ENCODE measurements at places on chromosomes 2 and 18.

- DNase-seq = no peak
These were observed 181.8 kb downstream of the PHLPP1 start for GRCh38 chr18:62897153-62897552.

- DNase-seq = no peak
These were observed 28.4 kb downstream of the BOLA3 start for GRCh38 chr2:74119339-74119738.

GRCh38 chr2:159684796-159685195 is 27.5 kb upstream of the MARCHF7 start:
- DNase-seq = no peak

DNA sequence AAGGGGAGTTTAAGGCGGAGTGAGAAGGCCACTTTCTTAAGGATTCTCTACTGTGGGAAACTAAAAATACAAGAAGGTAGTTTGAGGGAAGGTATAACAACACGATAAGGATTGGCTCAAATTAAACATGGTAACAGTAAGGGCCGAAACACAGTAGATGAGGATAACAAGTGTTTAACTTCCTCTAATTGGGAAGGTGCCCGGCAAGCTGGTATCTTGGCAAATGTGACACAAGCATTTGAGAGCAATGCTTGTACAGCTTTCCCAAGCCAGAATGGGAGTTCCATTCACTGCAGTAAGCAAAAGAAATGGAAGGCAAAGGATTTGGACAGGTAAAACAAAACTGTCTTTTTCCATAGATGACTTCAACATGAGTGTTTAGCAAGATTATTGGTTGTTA is 19.8 kb downstream of the USP40 start:
- DNase-seq = no peak

- DNase-seq = no peak
These were observed 61.4 kb upstream of the NEUROD1 start for GRCh38 chr2:181741756-181742155.

DNA sequence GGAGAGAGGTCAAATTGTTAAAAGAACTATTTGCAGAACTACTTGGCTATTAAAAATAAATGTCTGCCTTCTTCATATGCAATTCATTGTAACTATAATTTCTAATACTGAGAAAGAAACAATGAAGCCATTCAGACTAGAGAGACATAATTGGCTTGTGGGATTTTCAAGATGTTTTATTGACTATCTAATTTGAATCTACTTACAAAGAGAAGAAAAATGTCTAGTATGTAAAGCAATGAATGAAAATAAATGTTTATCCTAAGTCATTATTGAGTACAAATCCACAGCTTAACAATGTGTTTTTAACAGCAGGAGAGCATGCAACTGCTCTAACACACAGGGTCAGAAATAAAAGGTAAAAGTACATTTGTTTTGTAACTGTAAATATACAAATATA is 19.2 kb downstream of the RMP24 start:
- no peak for DNase-seq

DNA sequence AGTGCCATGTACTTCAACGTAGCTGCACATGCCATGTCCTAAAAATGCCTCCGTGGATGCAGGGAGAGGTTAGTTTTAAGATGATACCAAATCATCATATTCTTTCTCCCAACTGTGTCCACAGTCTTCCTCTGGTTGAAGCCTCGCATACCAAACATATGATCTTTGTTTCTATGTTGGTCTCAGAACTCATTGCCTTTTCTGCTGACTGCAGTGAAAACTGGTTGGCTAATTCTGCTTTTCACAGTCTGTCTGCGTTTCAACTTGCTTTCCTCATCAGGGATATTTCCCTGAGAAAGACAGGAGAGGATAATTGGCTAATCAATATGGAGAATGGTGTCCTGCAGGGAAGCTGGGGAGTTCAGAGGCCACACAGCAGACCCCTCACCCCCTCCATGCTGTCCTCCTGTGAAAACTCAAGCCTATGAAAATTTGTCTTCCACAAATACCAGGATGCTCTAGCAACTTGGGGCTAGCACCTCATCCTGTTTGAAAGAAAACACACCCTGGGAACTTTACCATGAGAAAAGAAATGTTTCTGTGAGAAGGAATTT is 192.2 kb upstream of the PXDN start:
- DNase-seq = no peak

DNA sequence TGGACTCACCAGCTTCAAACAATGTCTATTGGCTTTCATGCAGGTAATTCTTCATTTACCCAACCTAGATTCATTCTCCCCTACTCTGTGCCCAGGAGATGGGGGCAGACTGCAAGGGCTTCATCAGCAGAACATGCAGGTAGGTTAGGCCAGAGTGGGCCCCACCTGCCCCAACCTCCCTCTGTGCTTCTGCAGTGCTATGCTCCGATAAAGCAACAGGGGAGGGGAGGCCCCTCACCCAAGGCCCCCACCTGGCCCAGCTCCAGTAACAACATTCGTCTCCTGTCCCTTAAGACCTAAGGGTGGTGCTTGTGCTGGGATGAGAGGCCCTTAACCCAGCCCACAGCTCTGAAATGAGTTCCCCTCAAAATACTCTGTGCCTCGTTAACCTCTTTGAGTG is 16.7 kb upstream of the GYPC start:
- no peak for DNase-seq

- DNase-seq = no peak
These were observed 399.8 kb downstream of the TMEM182 start for GRCh38 chr2:103161456-103162289.

GRCh38 chr18:79042276-79042675 is 26.9 kb upstream of the ATP9B start:
- DNase-seq = no peak

DNA sequence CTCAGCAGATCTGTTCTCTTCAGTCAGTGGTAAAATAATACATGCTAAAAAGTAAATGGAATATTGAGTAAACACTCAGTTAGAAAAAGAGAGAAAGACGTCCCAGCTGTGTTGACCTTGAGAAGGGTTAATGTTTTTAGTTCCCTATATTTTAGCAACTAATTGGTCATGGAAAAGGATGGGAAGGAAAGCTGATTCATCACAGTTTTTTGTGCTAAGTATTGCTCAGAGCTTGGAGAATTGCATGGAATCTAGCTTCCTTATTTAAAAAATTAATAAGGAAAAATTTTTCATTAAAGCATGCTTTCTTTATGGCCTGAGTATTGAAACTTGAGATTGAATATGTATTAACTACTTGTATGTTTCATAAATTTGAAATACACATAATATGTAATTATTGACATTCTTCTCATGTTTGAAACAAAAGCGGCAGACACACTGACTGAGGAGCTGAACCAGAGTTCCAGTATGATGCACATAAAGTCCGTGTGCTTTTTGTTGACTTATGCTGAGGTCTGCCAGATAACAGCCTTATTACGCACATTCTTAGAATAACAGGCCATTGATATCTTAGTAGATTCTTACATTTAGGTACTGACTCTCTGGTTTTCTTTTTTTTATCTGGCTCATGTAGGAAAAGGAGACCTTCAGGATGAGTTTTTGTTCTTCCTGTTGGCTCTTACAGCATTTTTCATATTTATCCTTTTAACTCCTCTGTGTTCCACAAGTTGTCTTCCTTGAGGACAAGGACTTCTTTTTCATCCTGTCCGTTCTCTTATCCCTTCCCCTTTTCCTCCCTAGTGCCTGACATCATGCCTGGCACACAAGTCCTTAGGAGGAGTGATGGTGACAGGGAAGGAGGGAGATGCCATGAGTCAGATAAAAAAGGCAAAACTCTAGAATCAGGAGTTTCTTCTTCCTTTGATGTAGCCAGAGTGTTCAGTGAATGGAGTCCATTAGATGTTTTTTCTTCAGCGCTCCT is 194.1 kb downstream of the PTPRM start:
- no peak for DNase-seq

GRCh38 chr2:16840496-16841172 is 175.0 kb upstream of the CYRIA start:
- no peak for DNase-seq

DNA sequence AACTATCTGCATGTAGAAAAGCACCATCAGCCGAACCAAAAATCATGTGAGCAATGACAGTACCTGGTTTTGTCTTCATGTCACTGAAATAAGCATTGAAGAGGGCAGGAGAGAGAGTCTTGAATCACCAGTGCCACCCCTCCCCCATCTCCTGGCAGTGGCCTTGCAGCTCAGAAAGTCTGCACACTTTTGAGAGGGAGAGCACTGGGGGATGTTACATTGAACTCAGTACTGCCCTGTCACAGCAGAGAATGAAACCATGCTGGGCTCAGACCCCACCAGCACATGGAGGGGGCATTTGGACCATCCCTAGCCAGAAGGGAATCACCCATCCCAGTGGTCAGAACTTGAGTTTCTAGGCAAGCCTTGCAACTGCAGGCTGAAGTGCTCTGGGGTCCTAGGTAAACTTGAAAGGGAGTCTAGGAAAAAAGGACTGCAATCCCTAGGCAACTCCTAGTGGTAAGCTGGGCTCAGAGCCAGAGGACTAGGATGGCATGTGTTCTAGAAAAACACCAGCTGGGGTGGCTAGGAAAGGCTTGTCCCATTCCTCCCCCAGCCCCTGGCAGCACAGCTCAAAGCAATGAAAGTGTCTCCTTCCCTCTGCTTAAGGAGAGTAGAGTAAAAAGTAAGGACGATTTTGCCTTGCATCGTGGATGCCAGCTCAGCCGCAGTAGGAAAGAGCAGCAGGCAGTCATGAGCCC is 259.9 kb upstream of the MYT1L start:
- no peak for DNase-seq
